ENCODE measurements at places on chromosomes 4 and X.
A peak's percentile ranks its signal among the peaks of the same experiment; 100 is the strongest.

DNA sequence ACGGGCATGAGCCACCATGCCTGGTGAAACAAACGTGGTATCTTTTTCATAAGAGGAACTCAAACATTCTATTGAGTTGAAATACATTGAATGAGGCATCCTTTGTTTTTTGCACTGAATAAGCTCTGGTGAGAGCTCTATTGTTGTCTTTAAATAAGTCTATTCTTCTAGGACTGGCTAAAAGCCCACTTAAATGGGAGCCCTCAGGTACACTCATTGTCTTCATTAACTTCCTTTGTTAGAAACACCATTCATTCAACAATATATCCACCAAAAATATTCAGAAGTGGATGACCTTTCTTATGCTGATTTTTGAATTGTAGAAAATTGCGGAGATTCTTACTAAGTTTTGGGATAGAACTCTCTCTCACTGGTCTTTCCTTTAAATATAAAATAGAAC, 568.0 kb downstream of the IL1RAPL1 start:
- no peak for DNase-seq

DNA sequence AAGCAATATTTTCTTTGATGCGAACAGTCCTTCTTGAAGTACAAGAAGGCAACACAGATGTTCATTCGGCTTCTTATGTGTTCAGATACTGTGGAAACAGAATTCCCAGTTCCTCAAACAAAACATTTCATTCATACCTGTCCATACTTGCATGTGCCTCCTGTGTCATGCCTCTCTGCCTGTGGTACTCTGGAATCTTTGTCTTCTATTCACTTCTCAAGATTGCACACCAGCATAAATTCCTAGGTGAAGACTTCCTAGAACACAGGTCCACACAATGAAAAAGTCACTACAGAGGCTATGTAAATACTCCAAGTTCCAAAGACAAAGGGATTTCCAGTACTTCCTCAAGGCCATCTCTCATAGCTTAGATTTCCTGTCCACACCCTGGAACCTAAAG, 367.2 kb downstream of the AFF2 start:
- DNase-seq: no peak

DNA sequence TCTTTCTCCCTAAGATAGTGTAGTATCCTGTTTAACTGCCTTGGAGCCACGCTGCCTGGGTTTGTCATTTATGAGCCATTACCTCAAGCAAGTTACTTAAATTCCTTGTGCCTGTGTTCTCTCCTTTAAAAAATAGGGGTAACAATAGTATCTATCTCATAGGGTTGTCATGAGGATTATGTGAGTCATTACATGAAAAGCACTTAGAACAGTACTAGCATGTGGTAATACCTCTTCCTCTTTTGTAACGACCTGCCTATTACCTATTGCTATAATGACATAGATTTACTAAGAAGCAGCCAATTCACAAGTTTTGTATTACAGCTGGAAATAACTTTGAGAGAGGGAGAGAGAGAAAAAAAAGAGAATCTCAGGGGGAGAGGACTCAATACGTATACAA, 834.7 kb downstream of the RAPGEF2 start:
- no peak for DNase-seq

GRCh38 chrX:117969328-117969727, 147.3 kb downstream of the KLHL13 start:
- DNase-seq: no peak

DNA sequence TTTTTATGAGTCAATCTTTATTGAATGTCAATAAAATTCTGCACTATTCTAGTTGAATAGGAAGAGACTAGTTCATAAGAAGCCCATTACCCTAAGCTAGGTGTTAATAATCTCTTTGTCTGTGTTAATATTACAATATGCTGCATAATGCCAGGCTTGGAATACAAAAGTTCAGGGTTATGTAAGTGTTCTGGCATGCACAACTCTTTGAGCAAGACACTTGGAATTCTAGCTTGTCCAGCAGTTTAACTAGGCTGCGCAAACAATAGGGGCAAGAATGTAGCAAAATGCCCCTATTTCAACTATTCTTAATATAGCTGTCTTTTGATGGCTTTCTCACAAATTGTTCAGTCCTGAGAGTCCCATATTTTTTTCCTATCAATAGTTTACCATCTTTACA, 31.3 kb upstream of the ETNPPL start:
- peak; percentile 61 for DNase-seq

All from GM23248 (cell line).